Left colon (tissue), 2 donors: ENCODE measurements at places on chromosomes 1 and 21. TPM values are rescaled to one million over a fixed set of nuclear protein-coding genes. Genes with fewer than 3 reads are reported as not detected.

DNA sequence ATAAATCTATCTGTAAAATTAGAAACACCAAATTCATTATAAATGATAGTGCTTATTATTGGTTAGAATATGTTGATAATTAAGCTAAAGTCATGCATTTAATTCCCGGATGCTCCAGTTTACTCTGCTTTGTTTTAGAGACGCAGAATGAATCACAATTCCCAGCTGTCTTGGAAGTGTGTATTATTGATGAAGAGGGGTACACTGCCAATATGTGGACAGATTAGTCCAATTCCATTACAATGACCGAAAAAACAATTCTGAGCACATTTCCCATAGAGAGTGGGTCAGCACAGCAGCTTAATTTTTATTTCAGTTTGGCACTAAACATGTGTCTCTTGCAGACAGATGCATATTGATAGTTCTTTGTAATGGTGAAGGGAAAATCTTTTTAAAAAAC is 146.7 kb downstream of the KCNT2 start:
- DNase-seq, result no peak

MATN1 gene
- not detected for total RNA-seq

OLIG2 gene
- total RNA-seq, result not detected

SLC30A2 gene
- 0.22 TPM for total RNA-seq

INAVA gene
- 195 TPM for total RNA-seq

DNA sequence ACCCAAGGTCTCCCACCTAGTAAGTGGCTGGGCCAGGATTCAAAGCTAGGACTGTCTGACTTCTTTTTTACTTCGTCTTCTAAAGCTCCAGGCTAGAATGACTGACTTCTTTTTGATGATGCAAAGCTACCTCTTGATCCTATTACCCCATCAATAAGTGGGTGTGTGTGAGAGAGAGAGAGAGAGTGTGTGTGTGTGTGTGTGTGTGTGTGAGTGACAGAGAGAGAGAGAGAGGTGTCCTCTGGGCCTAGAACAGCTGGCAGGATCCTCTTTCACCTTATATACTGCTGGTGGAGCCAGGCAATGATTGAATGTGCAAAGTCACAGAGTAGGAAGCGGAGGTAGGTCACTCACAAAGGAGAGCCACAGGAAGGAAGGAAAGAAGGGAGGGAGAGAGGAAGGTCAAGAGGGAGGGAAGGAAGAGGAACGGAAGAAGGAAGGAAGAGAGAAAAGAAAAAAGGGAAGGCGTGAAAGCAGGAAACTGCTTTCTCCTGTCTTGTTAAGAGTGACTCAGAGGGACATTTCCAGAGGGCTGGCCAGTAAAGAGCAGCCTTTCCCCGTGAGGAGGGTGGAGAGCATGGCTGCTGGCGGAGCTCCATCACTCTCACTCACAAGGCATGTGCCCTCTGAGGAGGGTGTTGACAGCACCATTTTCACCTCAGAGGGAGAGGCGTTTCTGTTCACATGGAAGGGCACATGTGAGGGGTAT is 68.9 kb downstream of the CDC7 start:
- peak; percentile 79 for DNase-seq

PADI4 gene
- not detected for total RNA-seq

CAMK2N1 gene
- total RNA-seq, result 242 TPM

DNA sequence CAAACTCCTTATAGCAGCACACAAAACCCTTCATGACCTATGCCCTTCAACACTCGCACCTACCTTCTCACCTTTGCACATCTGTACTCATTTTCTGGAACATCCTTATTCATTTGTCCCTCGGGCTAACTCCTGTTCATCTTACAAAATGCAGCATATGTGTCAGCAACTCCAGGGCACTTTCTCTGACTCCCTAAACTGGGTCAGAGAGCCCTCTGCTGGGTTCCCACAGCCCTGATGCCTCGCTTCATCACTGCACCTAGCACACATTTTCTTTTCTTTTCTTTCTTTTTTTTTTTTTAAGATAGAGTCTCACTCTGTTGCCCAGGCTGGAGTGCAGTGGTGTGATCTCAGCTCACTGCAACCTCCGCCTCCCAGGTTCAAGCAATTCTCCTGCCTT is 54.0 kb downstream of the RAB3B start:
- DNase-seq, result no peak

GRCh38 chr1:44002606-44003157 is 11.3 kb downstream of the CCDC24 start:
- no peak for DNase-seq

GRCh38 chr1:22089787-22090186 is 37.3 kb downstream of the CDC42 start:
- no peak for DNase-seq

SPRR2E gene
- total RNA-seq, result not detected

GRCh38 chr1:171252482-171252881 is 4.2 kb downstream of the FMO1 start:
- peak; percentile 50 for DNase-seq

DNA sequence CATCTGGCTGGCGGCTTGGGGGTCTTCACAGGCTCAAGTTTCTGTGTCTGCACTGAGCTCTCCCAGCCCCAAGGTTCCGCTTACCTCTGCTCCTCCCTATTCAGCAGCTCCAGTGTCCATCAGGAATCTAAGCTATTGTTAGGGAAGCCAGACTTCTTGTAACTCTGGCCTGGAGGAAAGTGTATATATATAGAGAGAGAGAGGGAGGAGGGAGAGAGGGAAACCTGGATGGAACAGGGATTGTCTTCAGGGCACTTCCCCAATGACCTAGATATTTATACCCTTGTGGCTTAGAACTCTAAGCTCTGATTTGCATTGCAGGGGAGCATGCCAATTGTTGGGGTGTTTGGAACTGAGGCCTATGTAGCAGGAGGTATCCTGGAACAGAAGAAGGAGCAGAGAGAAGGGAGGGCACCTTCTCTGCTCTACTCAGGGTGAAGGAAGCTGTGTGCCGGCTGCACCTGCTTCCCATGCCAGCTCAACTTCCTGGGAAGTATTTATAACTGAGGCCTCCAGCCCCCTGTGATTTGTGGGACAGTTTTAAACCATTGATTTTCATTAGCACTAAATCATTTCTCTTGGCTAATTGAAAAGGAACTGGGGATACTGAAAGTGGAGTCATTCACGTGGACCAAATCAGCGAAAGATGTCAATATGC is 70.9 kb downstream of the NAV1 start:
- DNase-seq, result no peak

DNA sequence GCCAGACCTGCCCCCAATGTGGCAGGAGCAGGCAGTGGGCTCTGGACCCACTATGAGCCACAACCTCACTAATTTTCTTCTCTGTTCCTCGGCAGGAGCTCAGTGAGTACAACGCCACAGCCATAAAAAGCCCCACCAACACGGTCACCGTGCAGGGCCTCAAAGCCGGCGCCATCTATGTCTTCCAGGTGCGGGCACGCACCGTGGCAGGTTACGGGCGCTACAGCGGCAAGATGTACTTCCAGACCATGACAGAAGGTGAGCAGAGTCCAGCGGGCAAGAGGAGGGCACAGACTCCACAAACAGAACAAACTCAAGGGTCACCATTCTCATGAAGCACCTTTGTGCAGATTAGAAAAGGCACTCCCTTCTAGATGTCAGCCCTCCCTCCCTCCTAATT is 79.9 kb downstream of the LACTBL1 start:
- DNase-seq, result no peak

DNA sequence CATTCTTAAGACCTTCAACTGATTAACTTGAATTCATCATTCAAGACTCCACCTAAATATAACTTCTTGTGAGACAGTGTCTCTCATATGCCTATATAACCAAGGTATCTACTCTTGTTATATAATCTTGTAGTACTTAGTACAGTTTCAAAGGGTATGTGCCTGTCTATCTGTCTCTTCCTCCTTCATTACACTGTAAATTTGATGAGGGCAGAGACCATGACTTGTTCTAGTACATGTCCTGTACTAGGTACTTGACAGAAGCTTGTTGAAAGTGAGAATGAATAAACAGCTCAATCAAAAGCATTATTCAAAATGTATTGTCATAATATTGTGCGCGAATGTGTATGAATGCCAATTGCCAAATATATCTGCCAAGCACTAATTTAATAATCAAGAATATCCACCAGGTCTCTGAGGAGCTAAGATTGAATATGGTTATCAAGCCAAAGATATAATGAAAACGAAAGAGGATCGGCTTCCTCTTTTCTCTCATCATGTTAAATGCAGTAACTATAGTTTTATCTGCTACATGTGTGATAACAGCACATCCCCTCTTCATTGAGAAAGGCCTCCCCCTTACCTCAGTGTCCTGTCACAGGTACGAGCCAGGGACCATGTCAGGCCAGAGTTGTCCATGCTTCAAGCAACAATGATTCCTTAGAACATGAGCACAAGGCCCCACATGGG is 117.3 kb downstream of the UCHL5 start:
- no peak for DNase-seq

- DNase-seq, result peak; percentile 71
Measured at GRCh38 chr1:108962681-108963051, 618 bp downstream of the CLCC1 start.

- DNase-seq, result peak; percentile 15
Measured at GRCh38 chr1:211133393-211133835, 534 bp downstream of the KCNH1 start.

DNA sequence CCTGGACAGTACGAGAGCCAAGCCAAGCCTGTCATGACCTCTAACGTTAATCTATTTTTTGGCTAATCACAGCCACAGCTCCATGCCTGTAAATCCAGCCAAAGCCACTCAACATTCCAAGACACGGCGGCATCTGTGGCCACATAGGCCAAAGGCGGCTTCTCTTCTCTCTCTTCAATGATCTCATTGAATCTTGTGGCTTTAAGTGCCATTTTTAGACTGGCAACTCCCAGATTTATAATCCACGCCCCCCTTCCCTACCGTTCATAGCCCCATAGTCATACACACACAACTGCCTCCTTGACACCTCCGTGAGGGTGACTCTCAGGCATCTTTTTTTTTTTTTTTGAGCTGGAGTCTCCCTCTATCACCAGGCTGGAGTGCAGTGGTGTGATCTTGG is 5.7 kb upstream of the SELENON start:
- DNase-seq, result no peak

- no peak for DNase-seq
Measured at GRCh38 chr1:55868026-55868425, 652.9 kb upstream of the USP24 start.

ELAPOR1 gene
- 121 TPM for total RNA-seq

RPTN gene
- not detected for total RNA-seq

DNA sequence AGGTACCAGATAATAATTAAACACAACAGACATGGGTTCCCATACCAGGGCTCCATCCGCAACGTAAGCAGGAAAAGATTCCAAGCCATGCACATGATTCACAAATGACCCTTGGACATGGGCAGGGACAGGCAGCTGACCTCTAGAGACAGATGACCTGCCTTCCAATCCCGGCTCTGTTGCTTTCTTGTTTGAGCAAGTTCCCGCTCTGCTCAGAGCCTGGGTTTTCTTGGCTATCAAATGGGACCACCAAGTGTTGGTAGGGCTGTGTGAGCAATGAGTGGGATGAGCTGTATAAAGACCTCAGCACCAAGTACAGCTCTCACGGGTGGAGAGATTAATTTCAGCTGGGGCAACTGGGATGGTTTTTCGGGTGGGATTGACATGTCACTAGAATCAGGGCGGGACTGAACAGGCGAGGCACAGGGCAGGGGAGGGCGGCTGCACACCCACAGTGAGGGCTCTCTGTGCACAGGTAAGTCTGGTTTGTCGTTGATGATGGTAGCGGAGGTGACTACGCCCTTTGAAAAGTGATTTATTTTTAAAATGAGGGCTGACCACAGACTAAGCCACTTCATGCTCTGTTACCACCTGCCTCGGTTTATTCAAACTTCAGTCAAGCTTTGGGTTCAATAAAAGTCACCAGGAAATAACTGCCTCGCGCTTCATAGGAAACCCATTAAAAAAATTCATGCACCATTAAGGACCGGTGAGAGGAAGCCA is 57.5 kb upstream of the IFFO2 start:
- no peak for DNase-seq

DNA sequence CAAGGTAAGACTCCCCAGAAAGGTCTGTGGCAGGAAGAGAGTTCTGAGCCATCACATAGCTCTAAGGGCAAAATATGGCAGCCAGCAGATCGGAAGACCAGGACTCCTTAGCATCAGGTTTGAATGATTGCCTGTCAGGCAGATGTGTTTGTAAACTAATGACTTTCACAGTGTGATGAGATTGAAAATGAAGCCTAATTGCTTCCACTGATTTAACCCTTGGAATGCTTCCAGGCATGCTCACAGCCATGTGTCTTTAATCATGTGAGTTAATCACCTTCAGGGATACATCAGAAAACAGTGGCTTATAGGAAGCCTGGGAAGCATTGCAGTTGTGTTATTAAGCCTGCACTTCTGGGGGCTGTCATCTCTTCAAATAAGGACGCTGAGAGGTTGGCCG is 82.8 kb downstream of the LRRC53 start:
- no peak for DNase-seq

DNA sequence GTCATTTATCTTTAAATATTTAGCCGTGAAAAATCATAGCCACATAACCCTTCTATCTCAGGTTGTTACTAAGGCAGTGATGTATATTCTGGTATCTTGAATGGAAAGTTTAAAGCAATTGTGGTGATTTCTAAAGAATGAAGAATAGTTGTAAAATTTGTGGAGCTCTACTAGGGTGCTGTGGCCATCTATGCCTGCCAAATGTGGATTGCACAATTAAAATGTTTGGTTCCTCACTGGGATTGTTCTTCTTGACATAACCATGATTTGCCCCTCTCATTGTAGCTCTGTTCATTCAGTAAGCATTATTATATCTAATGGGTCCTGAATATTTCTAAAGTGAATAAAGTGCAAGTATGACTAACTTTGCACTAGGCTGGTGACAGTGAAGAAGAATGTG is 50.1 kb downstream of the AK4 start:
- no peak for DNase-seq

GRCh38 chr21:39923476-39923875 is 56.2 kb downstream of the PCP4 start:
- no peak for DNase-seq

DNA sequence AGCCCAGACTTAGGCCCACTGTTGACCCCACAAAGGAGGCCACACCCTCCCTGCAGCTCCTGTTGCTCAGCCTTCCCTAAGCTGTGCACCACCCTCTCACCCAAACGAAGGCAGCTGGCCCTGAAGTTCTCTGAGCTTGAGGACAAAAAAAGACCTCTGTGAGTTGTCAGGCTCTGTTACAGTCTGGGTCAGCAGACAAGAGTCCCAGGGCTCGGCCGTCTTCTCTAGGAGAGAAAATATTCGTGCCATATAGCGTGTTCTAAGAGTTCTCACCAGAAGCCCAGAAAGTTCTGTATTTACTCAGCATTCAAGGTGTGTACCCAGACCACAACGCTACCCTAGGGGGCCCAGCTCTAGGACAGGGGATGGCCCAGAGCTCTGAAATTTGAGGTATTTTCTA is 25.5 kb upstream of the LYST start:
- no peak for DNase-seq

AGL gene
- 28.4 TPM for total RNA-seq

GRCh38 chr1:221431068-221431651 is 310.7 kb downstream of the DUSP10 start:
- no peak for DNase-seq

KCNJ9 gene
- total RNA-seq, result not detected

GRCh38 chr21:17784180-17784598 is 35.0 kb downstream of the C21orf91 start:
- no peak for DNase-seq

- peak; percentile 25 for DNase-seq
Measured at GRCh38 chr1:111880881-111881837, 108.3 kb downstream of the KCND3 start.
